Thymus (tissue), 14 donors: ENCODE measurements at places on chromosomes 6 and 20.

GRCh38 chr20:3371754-3372153, 35.7 kb downstream of the DNAAF9 start:
- no peak for DNase-seq

DNA sequence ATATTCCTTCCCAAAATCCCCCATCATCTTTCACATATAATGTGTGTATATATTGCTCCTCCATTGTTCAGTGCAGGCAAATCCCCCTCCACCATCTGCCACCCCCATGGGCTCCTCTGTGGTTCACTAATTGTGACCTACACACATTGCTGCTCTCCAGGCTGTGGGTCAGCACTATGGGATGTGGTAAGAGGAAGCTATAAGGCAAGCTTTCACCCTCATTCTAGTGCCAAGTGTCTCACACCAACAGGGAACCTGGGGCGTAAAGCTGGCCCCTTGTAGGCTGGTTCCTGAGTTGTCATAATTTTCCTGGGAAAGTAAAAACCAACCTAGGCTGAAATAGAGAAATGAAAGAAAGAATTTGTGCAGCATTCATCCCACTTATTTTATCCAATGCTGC, 16.8 kb downstream of the FKBP1A start:
- no peak for DNase-seq

GRCh38 chr20:43404878-43405277, 52.8 kb upstream of the SRSF6 start:
- DNase-seq, result no peak

GRCh38 chr6:90431576-90431975, 134.9 kb upstream of the BACH2 start:
- no peak for DNase-seq

DNA sequence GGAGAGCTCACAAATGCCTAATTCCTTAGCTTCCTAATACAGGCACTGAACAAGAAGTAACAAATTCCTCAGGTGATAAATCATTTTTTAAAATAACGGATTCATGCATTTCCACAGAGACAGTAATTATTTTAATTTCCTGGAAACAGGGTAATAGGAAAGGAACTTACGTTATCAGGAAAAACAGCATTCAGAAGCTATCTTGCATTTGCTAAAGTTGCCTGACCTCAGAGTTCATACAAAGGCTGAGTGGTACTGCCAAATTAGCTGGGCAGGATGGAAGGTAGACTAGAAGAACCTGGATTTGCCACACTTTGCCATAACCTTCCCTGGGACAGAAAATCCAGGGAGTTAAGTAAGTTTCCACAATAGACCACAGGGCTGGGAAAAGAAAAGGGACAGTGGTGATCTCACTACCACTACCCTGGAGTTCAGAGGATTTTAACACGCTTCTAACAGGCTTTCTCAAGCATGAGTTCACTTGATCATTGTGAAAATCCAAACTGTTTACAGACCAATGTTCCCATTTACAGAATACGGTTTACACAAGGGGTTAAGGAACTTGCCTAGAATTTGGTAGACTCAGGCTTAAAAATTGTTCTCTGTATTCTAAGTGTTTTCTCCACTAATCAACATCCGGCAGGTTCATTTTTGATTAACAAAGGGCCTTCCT, 57.0 kb downstream of the KIF13A start:
- no peak for DNase-seq

DNA sequence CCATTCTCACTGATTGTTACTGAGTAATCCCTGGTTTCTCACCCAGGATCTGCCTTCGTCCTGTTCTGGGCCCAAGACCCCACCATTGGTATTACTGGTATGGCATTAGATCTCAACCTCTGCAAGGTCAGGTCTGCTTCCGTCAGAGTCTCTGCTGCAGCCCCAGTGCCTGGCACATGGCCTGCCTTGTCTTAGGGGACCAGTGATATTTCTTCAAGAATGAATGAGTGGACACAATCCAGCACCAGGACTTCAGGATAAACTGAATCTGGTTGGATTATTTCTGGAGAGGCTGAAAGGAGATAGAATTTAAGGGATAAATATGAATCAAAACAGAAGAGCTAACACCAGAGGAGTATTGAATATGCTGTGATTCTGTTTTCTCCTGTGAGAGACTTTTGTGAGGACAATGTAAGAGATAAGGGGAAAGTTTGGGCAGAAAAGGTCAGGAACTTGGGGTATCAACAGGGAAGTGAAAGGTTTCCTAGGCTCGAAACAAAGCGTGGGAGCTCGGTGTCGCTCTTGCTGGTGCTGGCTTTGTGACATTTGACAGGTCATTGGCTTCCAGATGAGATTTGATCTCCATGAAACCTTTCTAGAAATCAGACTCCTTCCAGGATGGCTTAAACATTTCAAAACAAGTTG, 53.9 kb downstream of the OSTM1 start:
- DNase-seq, result no peak

- DNase-seq, result no peak
Observed at GRCh38 chr6:125570526-125570925, 178.9 kb upstream of the HEY2 start.
